ENCODE measurements at places on chromosomes 5 and 9.

- no peak for DNase-seq
Measured at GRCh38 chr5:154523104-154523503, 45.1 kb upstream of the HAND1 start.

GRCh38 chr9:107638521-107639310 is 149.1 kb upstream of the KLF4 start:
- DNase-seq: no peak

DNA sequence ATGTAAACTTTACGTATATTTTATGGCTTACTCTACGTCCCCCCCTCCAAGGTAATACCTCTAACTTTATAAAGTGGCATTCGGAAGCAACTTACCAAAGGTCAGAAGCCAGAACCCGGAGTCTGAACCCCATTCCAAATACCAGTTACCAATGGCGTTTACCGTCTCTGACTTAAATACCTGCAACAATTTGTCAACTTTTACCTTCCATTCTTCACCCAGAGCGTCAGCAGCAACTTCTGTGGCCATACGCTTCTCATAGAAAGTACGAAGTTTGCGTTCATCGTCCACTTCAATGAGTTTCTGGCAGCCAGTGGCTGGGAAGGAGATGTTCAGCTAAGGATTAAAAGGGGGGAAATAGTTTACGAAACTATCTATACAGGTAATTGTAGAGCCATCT is 753 bp downstream of the RPS6 start:
- DNase-seq: no peak

- no peak for DNase-seq
Measured at GRCh38 chr5:153960269-153961215, 78.2 kb downstream of the FAM114A2 start.

- no peak for DNase-seq
Measured at GRCh38 chr9:110801426-110801825, 132.8 kb downstream of the MUSK start.

DNA sequence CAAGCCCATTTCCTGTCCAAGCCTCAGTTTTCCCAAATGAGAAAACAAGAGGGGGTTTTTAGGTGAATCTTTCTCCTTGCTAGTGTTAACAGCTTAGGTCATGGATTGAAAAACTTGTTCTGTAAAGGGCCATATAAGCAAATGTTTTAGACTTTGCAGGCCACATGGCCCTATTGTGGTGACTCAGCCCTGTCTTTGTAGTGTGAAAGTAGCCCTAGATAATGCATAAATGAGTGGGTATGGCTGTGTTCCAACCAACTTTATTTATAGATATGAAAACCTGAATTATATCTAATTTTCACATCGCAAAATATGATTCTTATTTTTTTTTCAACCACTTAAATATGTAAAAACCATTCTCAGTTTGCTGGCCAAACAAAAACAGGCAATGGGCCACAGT is 6.9 kb upstream of the BARX1 start:
- no peak for DNase-seq

DNA sequence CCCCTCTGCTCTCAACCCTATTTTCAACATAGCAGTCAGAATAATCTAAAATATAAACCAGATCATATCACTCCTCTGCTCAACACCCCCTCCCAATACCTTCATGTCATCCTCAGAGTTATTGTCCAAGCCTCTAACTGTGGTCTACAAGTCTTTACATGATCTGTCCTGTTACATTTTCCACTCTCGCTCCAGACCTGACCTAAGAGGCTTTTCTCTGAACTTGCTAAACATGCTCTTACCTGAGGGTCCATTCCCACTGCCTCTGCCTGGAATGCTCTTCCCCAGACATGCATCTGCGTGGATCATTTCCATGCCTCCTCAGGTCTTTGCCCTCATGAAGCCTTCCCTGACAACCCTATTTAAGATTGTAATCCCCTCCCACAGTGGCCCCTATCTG is 12.0 kb downstream of the NIPSNAP3B start:
- no peak for DNase-seq

GRCh38 chr5:169637085-169637548 is at the start of gene DOCK2:
TSS of gene DOCK2 (plus strand) at chr5:169637275. CDS start at chr5:169637327, 52 bp downstream.
- no peak for DNase-seq

- DNase-seq: no peak
Measured at GRCh38 chr5:110356677-110357076, 369.8 kb downstream of the TMEM232 start.

DNA sequence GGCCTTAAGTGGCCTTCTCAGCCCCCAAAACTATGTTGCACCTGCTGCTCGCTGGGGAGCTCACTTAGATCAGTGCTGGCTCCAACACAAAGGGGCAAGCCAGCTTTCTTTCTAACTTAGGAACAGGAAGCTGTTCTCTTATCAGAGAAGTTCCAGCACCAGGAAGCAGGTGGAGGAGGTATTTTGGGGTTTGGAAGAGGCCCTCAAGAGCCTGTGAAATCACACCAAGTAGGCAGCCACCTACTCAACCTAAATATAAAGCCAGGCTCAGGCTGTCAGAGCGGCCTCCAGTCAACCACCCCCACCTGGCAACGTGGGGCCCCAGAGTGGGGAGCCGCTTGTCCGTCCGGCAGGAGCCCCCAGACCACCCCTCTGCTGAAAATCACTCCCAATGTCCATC is 152.8 kb downstream of the OLFM1 start:
- no peak for DNase-seq

DNA sequence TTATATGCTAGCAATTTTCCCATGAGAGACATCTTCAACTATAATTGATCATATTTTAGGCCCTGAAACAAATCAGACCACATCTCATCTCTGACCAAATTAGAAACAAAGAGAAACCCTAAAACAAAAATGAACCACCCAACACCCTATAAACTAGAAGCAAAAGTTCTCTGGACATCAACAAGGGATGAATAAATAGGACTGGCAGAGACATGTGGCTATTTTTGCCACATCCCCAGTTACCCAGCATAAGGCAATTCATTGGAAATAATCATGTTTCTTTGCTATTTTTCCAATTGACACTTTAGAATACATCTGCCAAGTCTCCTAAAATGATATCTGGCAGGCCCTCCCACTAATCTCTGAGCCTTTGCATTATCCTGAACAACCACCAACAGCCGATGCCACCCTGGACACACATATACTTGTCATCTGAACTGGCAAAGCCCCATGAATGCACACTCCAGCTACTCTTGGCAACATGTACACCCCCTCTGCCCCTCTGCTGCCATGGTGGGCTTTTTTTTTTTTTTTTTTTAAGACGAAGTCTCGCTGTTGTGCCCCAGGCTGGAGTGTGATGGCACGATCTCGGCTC is 53.5 kb upstream of the EQTN start:
- DNase-seq: no peak

GRCh38 chr5:83701886-83702285 is 18.8 kb downstream of the HAPLN1 start:
- no peak for DNase-seq

DNA sequence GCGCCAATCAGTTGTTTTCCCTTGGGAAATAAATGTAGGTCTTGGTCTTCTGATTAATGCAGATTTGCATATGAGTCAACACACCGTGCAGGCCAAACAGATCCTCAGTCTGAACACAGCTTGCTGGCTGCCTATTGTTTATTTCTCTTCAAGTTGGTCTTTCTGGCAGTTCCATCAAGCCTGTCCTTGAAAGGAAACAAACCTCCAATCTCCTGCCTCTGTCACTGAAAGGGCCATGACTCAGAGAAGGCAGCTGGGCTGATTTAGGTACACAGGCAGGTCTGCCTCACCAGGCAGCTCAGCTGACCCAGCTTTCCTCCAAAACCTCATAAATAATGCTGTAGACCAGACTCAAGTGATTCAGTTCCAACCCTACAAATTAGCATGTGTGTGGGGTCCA is 175.9 kb downstream of the MAN2A1 start:
- no peak for DNase-seq

GRCh38 chr9:21634951-21635350 is 152.8 kb upstream of the IFNE start:
- no peak for DNase-seq

DNA sequence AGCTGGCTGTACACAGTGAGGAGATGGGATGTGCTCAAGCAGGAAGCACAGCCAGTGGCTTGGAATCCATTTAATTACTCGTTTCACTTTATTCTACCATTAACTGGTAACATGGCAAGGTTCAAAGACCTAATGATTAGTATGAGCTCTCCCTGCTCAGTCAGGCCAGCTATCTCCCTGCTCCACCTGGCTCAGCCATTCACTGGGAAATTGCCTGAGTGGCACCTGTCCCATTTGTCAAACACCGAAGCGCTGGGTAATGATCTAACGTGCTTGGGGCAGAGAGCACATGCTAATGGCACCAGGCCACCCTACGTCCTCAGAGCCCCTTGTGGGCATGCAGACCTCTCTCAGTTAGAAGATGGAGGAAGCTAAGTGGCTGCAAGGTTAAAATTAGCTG is 162.2 kb downstream of the TTLL11 start:
- DNase-seq: no peak

GRCh38 chr5:31033295-31033694 is 160.2 kb upstream of the CDH6 start:
- DNase-seq: no peak

DNA sequence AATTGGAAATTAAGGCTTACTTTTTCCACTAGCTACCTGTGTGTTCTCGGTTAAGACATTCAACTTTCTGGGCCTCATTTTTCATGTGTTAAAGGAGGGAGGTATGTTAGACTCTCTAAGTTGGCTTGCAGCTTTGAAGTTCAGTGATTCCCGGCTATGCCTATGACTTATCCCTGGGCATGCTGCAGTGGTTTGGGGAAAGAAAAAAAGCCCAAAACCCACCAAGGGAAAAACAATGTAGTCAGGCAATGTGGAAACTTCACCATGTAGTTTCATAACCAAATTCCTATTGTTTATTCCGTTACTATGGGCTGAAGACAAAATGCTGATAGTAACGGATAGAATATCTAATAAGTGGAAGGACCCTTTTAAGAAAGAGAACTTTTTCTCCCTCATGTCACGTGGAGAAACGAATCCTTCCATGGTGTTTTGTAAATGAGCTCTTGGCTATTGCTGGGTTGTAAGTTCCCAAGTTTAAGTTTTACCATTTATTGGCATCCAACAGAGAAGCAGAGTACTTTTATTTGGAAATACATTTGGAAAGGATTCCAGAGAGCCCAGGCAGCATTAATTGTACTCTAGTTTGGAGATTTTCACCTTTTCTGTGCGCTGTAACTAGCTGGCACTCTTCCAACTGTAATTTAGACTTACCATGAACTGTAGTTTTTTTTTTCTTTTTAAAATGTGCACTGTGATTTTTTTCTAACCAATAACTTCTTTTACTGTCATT is 84.9 kb upstream of the MPDZ start:
- no peak for DNase-seq

DNA sequence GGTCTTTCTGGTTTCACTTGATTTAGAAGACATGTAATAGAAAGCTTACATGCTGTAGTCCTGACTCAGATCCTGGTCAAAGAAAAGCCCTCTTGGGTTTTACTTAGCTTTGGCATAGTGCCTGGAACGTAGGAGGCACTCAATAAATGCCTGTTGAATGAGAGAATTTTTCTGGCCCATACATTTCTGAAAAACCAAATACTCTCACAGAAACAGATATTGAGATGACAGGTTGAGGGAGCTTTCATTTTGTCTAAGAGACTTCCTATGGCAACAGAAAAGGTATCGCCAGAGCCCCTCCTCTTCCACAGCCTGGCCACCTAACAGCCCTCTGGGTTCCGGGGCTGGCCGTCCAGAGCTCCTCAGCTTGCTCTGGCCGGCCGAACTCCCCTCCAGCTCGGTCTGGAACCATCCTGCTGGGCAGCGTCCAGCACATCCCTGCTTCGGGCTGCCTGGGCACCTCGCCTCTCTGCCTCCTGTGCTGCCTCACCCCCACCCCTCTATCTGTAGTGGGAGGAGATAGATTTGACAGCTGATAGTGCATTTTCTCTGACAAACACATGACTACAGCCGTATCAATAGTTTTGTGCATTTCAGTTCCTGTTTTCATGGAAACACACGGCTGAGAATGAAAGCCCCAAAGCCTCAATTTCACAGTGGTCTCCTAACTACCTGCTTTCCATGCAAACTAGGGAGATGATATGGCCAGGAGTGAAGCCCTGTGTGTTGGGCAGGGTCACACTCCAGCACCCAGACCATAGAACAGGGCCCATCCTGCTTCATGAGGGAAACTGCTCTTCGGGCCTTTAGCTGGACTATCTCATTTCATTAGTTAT is 1.1 kb downstream of the IL4 start:
- DNase-seq: no peak

DNA sequence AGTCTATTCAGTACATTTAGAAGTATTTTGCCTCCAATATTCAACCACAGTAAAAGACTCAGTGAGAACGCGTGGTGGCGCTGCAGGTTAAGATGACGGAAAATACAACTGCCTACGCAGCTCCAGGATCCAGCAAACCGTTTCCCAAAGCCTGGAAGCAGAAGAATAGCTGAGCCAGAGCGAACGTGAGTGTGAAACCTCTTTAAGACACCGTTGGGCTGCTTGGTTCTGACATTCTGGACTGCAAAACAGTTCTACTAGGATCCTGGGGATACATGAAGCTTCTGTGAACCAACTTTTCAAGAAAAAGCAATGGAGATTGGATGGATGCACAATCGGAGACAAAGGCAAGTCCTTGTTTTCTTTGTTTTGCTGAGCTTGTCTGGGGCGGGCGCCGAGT is at the start of gene PCDHB16:
Gene PCDHB16 (plus strand): TSS at position 140 of the 400 bp plus-strand sequence. CDS start 173 bp downstream, at position 313.
- no peak for DNase-seq

GRCh38 chr5:134511796-134512660 is 13.4 kb upstream of the JADE2 start:
- DNase-seq: no peak

GRCh38 chr5:40672425-40672824 is 7.3 kb upstream of the PTGER4 start:
- DNase-seq: no peak

DNA sequence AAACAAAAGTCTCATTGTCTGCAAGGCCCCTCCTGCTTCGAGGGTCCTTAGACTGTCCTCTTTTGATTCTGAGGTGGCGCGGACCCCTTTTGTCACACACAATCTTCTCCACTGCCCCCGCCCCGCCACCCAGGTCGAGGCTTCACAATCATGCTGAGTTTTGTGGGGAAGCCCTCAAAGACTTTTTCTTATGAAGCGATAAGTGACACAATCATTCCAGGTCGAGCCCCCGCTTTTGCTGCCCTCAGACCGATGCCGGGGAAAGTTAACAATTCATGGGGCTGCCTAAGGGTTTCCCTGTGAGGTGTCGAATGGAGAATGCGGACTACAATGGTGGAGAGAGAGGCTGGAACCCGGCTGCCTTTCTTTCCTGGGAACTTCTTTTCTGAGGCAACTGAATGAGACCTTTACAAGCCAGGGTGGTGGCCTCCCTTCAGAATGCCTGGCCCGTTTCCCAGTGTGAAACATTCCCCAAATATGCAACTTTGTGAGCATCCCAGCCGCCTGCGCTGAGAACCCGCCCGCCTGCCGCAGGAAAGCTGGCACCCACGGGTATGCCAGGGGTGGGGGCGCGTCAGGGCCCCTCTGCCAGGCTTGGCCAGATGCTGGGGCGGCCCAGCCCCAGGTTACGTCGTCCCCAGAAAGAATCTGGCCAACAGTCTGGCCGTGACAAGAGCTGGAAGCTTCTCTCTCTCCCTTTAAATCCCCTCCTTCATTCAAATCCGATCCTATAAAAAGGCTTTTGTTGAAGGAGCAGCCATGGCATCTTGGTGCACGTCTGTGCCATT is 71.9 kb downstream of the MAP1B start:
- no peak for DNase-seq

GRCh38 chr9:127974001-127974768 is 6.6 kb downstream of the EEIG1 start:
- DNase-seq: no peak
